ENCODE measurements at places on chromosomes 3 and 15.

- DNase-seq, result peak; percentile 58
These were observed 55.6 kb downstream of the MECOM start for GRCh38 chr3:169607949-169608348.

DNA sequence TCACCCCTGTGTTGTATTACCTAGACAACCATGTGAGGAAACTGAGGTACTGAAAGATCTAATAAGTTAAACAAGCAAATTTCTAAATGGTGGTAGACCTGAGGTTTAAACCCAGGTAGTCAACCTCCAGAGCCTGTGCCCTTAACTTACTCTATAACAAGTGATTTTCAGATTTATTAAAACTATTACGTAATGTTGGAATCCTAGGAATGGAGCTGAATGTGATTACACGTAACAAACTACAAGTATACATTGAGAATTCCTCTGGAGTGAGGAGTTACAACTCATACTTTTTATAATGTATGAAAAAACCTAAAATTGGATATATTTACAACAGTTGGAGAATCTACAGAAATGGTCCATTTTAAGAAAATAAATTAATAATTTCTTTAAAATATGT is 18.0 kb downstream of the FAM98B start:
- DNase-seq, result no peak

DNA sequence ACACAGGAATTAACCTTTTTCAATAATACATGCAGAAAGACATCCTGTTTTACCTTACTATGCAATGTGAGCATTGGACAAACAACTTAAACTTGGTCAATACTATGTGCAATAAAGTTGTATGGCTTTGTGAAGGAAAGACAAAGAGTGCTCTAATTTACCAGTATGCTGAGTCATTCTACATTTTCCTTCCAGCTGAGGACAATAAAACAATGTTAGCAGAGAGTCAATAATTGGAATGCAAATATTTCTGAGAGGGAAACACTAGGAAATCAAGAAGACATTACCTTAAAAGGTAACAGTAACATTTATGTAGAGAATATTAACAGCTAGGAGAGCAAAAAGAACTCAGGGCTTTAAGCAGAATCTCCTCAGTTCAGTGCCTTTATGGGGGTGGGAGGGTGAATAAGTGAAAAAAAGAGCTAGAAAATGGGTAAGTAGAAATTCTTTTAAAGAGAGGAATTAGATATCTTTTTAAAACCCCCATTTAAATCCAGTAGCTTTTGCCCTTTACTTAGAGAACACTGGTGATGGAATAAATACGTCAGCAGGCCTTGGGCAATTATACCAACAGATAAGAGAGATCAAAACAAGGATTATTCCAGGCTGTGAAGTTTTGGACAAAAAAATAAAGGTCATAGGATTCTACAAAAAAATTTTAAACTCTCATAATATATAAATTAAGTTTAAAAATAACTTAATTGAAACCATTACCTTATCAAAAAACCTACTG is 11.6 kb upstream of the HGD start:
- no peak for DNase-seq

DNA sequence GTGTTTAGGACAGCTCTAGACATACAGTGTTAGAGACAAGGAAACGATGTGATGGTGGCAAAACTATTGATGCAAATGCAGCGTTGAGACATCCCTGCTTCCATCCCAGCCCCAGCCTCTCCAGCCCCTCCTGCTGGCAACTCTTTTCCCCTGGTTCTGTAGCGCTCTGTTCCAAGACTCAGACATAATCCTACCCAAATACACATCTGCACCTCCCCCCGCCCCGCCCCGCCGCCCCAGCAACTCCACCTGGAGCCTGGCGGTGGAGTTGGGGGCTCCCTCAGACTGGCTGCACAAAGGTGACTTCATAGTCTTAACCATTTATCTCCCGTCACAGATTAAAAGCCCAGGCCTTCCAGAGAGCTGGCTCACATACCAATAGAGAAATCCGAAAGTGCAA is 7.2 kb upstream of the SEC22A start:
- DNase-seq, result no peak

- DNase-seq, result no peak
These were observed 23.3 kb downstream of the IDH2 start for GRCh38 chr15:90078965-90079364.

- DNase-seq, result no peak
These were observed 45.7 kb downstream of the MORC1 start for GRCh38 chr3:109072194-109072593.

DNA sequence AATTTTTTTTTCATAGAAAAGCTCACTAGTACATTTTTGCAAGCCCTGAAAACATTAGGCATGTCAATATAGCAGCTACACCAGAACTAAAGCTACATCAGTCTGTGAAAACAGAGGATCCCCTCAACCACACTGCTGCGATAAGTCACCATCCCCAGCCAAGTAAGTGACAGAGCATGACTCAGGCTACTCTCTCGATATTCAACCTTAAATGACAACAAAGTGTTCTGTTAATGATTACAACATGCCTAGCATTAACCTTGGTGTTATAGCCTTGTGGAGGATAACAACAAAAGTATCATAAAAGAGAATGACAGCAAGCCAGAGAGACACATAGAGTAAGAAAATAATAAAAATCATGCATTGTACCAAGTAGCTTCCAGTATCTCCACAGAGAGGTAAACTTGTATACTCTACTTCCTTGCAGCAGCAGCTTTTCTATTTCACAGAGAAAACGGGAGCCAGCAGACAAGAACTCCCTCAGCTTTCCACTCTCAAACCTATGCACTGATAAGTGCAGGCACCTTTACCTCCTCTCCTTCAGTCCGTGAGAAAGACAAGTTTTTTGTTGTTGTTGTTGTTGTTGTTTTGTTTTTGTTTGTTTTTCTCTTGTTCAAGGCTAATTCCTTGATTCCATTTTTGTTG is 76.6 kb downstream of the GBE1 start:
- no peak for DNase-seq

DNA sequence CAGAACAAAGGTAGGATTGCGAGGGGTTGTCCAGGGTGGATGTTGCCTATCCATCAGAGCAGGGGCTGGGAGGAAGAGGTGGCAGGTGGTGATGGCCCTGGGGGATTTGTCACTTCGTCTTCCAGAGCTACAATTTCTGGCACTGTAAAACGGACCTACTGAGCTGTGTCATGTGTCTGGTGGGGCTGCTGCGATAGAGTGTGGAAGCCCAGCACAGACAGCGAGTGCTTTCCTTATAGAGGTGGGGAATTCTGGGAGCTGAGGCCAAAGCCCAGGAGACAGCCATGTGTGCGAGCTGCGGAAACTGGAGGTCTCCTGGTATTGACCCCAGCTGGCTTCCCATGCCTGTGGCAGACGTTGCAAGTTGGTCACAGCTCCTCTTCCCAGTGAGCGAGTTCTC is 61.2 kb upstream of the SEC22A start:
- DNase-seq, result no peak

- no peak for DNase-seq
These were observed 240.9 kb upstream of the CADM2 start for GRCh38 chr3:84717894-84718293.

- no peak for DNase-seq
These were observed 50.1 kb downstream of the CNTN4 start for GRCh38 chr3:2148561-2149340.

DNA sequence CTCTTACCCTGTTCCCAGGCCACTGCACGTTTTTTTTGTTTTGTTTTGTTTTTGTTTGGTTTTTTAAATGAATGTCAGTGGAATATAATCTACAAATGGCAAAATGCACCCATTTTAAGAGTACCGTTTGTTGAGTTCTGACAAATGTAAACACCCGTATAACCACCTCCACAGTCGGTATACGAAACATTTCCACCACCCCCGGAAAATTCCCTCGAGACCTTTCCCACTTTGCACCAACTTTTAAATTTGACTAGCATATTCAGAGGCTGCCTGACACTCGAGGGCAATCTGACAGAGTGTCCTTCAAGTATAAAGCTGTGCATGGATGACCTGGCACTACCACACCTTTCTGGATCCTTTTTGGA is 613 bp upstream of the ARHGEF3 start:
- DNase-seq, result no peak

- DNase-seq, result no peak
These were observed 62.7 kb upstream of the GK5 start for GRCh38 chr3:142287866-142288638.

DNA sequence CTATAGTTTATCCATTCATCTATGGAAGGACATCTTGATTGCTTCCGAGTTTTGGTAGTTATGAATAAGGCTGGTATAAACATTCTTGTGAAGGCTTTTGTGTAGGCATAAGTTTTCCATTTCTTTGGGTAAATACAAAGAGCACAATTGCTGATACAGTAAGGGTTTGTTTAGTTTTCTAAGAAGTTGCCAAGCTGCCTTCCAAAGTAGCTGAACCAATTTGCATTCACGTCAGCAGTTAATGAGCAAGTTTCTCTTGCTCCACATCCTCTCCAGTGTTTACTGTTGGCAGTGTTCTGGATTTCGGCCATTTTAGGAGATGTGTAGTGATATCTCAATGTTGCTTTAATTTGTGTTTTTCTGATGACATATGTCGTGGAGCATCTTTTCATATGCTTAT is 34.2 kb downstream of the GABRA5 start:
- no peak for DNase-seq

DNA sequence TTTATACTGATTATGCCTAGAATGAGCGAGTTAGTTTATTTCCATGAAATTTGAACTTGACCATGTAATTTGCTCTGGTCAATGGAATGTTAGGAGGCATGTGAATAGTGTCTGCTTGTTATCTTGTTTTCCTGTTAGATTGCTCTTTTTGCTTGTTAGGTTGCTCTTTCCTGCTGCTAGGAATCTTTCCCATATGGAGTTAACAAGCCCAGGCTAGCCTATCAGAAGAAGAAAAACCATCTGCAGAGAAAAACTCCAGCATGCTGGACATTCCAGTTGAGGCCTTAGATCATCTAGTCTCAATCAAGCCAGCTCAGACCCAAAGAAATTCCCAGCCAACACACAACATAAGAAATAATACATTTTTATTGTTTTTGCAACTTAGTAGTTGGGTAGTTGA is 470.2 kb upstream of the AGTR1 start:
- no peak for DNase-seq

- no peak for DNase-seq
These were observed 92.8 kb downstream of the CCNL1 start for GRCh38 chr3:157067114-157067513.

DNA sequence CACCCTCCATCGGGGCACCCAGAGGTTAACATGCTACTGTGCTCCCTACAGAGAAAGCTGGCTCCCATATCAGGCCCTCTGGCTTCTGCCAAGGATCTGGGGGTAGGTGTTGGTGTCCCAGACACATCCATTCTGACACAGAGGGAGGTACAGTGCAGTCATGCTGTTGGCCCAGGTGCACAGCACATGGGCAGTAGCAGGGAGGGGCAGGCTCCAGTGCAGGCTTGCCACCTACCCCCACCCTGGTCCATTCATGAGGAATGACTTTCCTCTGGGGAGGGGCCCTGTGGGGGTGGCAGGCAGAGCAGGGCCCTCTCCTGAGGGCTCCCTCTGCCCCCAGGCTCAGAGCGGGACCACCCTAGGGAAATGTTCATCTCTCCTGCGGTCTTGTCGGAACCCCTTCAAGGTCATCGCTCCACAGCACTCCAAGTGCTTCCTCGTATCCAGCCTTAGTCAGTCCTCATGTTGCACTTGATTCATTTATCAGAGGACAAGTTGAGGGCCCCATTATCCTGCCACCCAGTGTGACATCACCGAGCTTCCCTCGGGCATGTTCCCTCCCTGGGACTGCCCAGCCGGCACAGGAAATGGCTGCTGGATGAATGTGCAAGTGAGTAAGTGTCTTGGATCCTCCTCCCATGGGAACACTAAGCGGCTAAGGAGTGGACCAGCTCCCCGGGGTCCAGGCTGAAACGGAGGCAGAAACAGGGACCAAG is 10.0 kb downstream of the DUSP7 start:
- no peak for DNase-seq

DNA sequence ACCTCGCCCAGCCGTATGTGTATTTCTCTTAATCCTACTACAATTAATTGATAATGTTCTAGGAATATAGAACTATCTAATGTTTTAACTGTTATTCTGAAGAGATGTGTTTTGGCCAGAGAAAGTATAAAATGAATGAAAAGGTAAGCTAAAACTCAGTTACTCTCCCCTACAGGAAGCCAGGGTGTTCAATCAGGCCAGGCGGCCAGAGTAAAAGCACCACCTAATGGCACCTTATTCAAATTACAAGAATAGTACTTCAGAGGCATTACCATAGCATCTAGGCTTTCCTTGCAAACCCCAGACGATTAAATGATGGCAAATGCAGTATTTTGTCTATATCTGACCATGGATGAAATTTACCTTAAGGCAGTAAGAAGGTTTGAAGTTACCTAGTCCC is 10.4 kb downstream of the SLC12A8 start:
- no peak for DNase-seq

DNA sequence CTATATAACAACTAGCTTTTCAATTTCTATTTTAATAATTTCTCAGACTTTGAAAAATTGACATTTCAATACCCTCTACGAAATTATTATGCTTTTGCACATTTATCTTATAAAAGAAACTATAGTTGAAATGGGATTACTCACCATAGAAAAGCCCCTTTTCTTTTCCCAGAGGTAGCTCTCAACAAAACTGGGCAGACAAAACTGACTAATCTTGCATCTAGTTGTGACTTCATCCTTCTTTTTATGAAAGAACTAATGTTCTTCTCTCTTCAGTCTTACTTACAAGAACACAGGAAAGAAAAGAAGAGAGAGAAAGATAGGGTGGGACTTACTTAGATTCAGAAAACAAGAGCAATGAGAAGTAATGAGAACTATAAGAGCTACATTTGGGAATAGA is 61.0 kb downstream of the GPR160 start:
- no peak for DNase-seq

GRCh38 chr3:47410801-47411646 is 30.2 kb downstream of the PTPN23 start:
- DNase-seq, result no peak

- peak; percentile 63 for DNase-seq
These were observed 10.7 kb upstream of the SPTBN5 start for GRCh38 chr15:41904541-41905005.

DNA sequence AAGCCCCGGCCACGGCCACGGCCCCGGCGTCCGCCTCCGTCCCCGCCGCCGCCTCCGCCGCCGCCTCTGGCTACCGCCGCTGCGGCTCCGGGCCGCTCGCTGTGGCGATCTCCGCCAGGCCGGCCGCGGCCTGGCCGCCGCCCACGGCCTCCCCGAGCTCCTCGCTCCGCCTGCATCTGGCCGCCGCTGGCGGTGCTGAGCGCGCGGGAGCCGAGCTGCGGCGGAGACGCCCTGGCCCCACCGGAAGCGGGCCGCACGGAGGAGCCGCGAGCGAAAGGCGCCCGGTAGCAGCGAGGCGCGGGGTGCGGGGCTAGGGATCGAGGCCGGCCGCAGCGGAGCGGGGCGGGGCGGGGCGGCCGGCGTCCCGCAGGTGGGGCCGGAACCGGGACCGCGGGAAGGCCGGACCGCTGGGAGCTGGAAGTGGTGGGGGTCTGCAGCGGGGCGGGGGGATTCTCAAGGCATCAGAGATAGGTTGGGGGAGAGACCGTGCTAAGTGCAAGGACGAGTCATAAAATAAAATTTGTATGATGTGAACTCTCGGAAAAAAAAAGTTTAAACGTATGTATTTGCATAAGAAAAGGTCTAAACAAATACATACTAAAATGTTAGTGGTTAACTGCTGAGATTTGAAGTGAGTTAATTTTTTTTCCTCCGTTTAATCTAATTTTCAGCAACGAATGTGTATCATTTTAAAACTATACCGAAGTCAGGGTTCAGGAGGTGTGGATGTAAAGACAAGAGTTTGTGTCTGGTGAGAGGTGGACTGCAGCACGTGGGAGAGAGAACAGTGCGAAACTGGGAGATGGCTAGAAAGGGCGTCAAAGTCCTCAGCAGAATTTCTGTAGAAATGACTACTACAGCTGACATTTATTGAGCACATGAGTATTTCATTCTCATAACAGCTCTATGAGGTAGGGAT is at the start of gene AVEN:
AVEN (minus strand) TSS at position 334 of the 919 bp plus-strand sequence; CDS start at position 176, 158 bp downstream.
- DNase-seq, result no peak

GRCh38 chr3:161920196-161920595 is 423.6 kb downstream of the OTOL1 start:
- no peak for DNase-seq
